ENCODE measurements at places on chromosomes 2 and 18.
A peak's percentile ranks its signal among the peaks of the same experiment; 100 is the strongest.

DNA sequence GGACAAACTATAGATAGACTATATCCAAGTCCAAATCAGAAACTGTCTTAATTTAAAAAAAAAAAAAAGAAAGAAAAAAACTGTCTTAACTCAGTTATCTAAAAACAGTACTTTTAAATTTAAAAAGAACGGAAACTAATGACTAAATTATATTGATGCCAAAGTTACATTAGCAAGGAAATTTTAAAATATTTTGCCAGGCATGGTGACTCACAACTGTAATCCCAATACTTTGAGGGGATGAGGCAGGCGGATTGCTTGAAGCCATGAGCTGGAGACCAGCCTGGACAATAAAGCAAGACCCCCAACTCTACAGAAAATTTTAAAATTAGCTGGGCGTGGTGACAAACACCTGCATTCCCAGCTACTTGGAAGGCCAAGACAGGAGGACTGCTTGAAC lies 30.9 kb downstream of the MEMO1 start:
- no peak for DNase-seq

GRCh38 chr2:162245781-162246180 lies 2.5 kb upstream of the FAP start:
- no peak for DNase-seq

GRCh38 chr2:43464590-43464989 lies 131.2 kb downstream of the THADA start:
- DNase-seq: no peak

DNA sequence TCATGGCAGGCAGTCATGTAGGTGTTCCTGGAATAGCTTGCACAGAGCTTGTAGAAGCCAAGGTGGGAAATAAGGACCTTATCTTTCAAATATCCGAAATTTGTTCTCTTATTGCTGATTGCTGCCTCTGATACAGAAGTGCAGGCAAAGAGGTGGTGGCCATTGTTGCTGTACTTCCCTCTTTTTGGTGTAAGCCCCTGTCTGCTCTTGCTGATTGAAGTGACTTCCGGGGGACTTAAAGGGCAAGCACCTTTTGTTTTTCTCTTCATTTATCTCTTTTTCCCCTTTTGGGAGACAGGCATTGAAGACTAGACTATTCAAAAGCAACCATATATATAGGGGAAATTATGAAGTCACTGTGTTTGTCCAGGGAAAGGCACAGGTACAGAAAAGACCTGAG lies 131.6 kb upstream of the OTX1 start:
- DNase-seq: no peak

DNA sequence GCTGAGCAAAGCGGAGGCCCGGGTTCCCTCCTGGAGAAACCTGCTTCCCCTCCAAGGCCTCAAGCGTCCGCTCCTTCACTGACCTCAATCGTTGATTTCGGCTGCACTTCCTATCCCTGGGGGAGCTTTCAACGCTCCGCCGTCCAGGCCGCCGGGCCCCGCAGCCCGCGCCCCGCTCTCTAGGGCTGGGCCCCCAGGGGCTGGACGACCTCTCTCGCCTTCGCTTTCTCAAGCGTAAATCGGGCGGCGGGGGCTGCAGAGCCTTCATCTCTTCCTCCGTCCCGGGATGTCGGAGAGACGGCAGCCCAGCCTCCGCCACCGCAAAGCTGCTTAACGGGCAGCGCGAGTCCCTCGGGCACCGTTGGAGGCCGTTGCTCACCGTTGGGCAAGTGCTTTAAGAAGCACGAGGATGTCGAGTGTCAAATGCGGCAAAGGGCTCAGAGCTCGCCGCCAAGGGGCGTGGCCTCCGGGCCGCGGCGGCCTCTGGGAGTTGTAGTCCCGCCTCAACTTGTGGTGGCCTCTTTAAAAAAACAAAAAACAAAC lies 8.5 kb downstream of the HES6 start:
- DNase-seq: peak; percentile 83

DNA sequence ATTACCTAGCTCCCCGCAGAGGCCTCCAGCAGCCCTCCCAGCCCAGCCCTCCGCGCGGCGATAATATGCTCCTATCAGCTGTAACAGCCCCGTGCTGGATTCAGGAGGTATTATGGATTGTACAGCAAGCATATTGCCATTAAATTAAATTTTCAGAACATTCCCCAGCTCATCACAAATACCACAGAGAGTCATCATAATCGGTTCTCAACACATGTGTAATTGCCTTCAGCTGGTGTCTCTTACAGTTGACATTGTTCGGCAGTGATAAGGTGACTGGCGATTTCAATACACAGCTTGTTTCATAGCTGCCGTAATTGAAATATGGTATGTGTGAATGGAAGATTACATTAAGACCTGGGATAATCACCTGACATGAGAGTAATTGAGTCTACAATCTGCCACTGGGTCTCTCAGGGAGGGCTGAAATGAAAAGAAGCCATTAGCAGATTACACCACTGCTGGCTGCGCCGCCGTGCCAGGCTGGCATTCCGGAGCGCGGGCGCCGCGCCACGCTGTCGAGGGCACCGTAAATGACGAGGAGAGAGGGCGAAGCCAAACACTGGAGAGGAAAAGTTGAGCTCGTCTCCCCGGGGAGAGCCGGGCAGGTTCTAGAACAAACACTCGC lies 549.4 kb upstream of the SALL3 start:
- no peak for DNase-seq

DNA sequence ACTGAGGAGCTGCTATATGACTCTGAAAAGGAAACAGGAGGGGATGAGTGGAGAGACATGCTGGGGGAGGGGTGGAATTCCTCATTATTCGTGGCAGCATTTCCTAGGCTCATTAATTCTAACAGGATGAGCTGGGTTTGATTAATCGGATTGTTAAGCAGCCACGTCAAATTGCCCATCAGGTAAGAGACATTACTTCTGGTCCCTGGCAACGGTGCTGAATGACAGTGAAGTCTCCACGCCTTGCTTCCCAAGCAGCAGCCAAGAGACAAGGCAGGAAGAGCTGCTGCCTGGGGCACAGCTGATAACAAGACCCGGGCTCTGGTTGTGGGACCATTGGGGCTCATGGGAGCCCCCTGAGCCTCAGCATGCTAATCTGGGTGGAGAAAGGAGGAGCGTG lies 86.6 kb downstream of the MARCHF4 start:
- no peak for DNase-seq

- DNase-seq: no peak
These were observed 322.3 kb downstream of the KCNS3 start for GRCh38 chr2:18200771-18201170.

GRCh38 chr2:164691346-164691887 lies 70.1 kb upstream of the GRB14 start:
- no peak for DNase-seq

DNA sequence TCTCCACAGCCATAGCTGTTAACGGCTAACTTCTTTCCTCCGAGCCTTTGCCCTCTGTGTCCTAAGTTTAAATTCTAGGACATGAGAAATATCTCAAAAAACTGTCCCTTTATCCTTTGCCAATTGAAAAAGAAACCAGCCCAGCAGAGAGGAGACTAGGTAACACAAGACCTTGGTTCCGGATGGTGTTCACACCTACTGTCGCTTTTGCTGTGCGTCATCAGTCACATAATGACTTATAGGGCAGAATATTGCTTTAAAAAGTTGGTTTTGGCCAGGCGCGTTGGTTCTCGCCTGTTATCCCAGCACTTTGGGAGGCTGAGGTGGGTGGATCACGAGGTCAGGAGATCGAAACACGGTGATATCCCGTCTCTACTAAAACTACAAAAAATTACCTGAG lies 66.2 kb downstream of the SP3 start:
- no peak for DNase-seq

- DNase-seq: no peak
These were observed 65.1 kb upstream of the CXCR4 start for GRCh38 chr2:136183097-136183496.

DNA sequence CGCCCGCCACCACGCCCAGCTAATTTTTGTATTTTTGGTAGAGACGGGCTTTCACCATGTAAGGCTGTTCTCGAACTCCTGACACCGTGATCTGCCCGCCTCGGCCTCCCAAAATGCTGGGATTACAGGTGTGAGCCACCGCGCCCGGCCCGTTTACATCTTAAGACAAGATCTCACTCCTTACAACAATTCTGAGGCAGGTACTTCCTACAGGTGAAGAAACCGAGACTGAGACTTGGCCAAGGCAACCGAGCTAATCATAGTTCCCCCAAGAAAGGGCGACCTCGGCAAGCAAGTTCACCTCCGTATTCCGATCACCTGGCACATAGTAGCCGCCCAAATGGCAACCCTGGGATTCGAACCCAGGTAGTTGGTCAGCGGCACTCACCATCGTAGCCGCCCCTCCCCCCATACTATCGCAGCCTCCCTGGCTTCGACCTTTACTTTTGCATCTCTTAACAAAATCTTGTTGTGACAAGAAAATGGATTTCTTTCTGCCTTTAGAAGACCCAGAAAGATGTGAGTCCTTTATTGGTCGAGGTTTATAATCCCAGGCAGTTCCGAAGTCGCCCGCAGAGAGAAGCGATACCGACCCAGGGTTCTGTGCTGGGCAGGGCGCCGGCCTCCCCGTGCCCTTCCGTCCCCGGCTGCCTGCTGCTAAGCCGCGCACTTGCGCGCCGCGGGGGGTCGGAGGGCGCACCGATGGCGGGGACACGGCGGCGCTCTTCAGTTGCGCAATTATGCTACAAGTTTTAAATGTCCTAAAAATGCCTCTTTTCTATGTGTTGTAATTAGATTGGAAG lies 1.1 kb upstream of the FZD5 start:
- DNase-seq: peak; percentile 36

DNA sequence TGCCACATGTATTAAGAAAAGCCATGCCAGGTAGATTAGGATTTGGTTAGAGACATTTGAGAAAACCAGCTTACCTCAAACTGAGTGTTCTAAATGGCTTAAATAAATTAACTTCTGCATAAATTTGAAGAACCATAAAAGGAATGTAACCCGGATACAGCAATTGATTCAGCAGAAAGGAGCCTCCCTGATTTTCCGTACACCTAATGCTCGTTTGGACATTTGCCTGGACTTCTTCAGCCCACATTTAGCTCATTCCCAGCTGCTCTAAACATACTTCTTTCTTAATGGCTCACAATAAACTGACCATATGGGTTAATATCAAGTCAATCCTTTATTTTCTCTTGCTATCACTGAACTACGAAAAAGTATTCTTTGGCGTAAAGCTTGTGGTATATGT lies 392.4 kb downstream of the ZNF516 start:
- no peak for DNase-seq

- no peak for DNase-seq
These were observed 45.6 kb upstream of the GREB1L start for GRCh38 chr18:21196426-21196825.

GRCh38 chr2:219523031-219523671 lies 8.9 kb downstream of the ASIC4 start:
- no peak for DNase-seq

GRCh38 chr2:9092383-9093282 lies 89.1 kb upstream of the MBOAT2 start:
- DNase-seq: no peak

DNA sequence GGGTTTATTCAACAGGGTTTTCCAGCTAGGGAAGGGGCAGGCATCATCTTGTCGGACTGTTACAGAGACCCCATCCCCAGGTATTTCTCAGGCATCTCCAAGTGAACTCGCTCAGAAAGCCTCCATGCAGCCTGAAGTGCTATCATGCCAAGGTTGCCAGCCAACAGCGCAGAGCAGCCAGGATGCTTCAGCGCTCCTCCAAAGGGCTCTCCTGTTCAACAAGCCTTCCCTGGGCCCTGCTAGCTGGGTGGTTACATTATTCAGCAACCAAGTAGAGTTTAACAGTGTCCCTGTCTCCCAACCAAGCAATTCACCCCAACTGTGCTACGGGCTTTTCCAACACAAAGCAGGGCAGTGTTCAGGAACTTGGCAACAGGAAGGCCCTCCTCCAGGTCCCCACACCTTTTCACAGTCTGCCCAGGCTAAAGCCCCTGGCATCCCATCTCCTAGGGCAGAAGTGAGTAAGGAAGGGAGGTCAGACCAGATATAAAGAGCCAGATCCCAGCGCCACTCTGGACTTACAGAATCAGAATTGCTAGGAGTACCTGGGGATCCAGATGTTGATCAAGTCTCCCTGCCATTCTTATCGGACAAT lies 52.9 kb downstream of the ZBTB7C start:
- DNase-seq: no peak

GRCh38 chr2:42072349-42073118 lies 24.7 kb downstream of the PKDCC start:
- DNase-seq: peak; percentile 40

GRCh38 chr2:206824087-206824618 lies 58.7 kb downstream of the FASTKD2 start:
- no peak for DNase-seq

DNA sequence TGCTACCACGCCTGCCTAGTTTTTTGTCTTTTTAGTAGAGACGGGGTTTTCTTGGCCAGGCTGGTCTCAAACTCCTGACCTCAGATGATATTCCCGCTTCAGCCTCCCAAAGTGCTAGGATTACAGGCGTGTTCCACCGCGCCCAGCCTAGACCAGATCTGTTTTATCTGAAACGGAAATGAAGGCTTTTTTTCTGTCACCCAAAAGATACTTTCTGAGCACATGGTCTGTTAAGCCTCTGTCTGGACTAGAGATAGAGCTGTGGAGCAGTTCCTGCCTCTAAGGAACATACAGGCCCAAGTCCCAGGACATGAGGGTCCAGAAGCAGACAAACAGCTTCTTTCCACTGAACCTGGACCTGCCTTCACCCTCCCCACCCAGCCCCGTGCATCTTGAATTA lies 43.6 kb upstream of the PTMA start:
- DNase-seq: no peak

DNA sequence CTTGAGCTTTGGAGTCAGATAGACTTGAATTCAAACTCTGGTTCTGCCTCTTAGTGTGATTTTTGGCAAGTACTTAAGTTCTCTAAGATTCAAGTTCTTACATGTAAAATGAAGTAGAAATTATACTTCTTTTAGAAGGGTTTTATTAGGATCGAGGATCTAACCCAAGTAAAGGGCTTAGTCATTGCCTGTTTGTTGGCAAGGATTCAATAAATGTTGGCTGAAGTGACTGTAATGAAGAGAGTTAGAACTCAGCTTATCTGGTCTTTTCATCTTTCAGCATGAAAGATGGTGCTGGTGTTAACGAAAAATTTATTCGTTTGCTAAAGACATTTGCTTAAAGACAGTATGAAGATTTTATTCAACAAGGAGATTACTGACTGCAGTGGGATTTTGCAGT lies 315.9 kb upstream of the THUMPD2 start:
- DNase-seq: no peak

DNA sequence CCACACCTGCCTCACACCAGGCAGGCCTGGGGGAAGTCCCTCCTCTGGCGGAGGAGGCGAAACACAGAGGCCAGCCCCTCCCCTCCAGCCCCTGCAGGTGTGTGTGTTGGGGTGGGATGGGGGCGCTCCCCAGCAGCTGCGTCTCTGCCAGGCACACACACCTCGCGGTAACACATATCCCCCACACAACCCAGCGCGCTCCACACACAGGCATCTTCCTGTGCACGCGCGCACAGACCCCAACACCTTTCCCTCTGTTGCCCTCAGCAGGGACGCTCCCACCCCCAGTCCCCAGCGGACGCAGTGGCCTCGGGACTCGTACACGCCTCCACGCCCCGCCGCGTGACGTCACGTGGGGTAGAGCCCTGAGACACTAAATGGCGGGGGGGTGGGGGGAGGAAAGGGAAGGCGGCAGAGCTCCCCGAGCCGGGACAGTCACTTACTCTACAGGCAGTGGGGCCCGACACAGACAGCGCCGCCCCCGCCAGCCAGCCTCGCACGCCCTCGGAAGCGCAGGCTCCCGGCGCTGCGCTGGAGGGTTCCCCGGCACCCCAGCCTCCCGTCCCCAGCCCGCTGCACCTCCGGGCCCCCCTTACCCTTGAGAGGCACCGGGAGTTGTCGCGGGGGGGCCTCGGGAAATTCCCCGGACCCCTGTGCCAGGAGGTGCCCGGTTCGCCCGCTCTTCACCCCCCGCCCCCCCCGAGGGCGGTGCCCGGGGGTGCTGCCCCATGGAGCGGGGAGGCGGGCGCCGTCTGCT lies at the start of gene WNT10A:
WNT10A (plus strand) TSS at position 751 of the 757 bp plus-strand sequence. CDS start 144 bp downstream, outside the sequence.
- DNase-seq: peak; percentile 45

- DNase-seq: no peak
These were observed 16.7 kb downstream of the BCL11A start for GRCh38 chr2:60536746-60537145.
